IPS-NIHi11 (cell line): ENCODE measurements at places on chromosomes 1 and 21.

- no peak for DNase-seq
Observed at GRCh38 chr1:171480035-171480434, 5.3 kb upstream of the PRRC2C start.

DNA sequence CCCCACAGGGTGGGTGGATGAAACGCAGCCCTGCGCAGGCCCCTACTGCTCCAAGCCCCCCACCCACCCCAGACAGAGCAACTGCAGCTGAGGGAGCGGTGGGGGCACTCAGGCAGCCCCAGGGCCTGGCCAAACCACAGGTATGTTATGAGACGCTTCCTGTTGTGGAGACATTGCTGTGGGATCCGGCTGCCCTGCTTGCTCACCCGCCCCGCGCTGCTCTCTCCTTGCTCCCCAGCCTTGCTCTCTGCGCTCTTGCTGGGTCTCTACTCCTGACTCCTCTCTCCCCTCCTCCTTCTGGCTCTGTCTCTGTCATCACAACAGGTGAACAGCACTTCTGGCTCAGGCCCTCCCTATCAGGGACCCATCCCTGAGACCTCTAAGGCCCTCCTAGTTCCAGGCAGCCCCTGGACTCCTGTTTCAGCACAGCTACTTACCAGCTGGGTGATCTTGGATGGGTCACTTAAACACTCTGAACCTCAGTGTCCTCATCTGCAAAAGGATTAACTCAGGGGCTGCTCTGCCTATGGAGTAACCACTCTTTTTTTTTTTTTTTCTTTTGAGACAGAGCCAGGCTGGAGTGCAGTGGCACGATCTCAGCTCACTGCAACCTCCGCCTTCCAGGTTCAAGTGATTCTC is 15.9 kb downstream of the COL8A2 start:
- no peak for DNase-seq

GRCh38 chr1:86596741-86597290 is 49.9 kb downstream of the CLCA4 start:
- DNase-seq = no peak

- no peak for DNase-seq
Observed at GRCh38 chr1:29716306-29716705, 480.0 kb downstream of the PTPRU start.

DNA sequence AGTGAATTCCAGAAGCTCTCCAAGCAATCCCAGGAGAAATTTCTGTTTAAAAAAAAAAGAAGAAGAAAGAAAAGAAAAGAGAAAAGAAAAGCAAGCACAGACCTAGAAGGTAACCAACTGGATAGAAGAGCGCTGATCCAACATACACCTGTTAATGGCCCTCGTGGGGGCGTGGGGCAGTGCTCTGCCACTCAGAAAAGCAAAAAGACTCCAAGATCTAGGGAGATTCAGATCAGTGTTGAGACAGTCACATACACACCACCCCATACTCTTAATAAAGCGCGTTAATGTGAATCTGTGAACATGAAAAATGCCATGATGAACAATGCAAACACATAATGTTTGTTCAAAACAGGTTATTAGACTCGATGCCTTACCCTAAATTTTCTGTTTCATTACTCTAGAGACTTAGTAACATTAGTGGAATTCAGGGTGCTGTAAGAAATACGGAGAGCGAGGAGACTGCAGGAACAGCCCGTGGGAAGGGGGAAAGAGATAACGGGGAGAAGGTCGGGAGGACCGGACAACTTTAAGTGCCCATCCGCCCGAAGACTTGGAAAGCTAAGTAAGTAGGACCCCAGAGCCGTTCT is 406 bp downstream of the NME7 start:
- no peak for DNase-seq
